Body of pancreas (tissue), 4 donors: ENCODE measurements at places on chromosomes 3 and 15. TPM values are rescaled to one million over a fixed set of nuclear protein-coding genes. Genes with fewer than 3 reads are reported as not detected.

The GOLGA8O gene
- total RNA-seq: not detected

The CFAP161 gene
- total RNA-seq: not detected

DNA sequence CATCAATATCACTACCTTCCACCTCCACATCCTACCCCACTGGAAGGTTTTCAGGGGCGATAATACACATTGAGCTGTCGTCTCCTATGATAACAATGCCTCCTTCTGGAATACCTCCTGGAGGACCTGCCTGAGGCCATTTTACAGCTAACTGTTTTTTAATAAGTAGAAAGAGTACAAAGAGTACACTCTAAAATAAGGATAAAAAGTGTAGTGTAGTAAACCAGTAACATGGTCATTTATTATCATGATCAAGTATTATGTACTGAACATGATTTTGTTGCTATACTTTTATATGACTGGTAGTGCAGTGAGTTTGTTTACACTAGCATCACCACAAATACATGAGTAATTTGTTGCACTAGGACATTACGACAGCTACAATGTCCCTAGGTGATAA is 46.6 kb upstream of the SSR3 start:
- DNase-seq: no peak
- no peaks in the 10 kb centered on the region for H3K36me3 ChIP-seq
- H3K4me1 ChIP-seq: peaks cover 14% of the 10 kb centered on the region
- H3K4me3 ChIP-seq: no peak overlapping the region
- no peak overlapping the region for H3K27ac ChIP-seq

DNA sequence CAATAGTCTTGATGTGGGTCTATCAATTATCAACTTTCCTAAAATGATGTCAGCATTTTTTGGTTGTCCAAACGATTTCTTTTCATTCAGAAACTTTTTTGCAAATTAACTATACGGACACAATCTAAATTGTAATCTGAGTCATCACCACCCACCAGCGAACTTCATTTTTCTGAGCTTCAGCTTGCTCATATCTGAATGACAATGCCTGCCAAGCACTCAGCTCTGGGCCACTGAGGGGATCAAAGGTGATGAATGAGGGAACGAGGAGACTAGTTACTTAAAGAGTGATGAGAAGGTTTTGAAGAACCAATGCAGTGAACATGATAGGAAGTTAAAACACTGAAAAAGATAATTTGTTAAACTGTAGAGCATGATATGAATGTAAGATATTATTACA is 14.9 kb upstream of the TBC1D23 start:
- H3K36me3 ChIP-seq: no peaks in the 10 kb centered on the region
- no peak overlapping the region for H3K27ac ChIP-seq
- no peaks in the 10 kb centered on the region for H3K27me3 ChIP-seq

- DNase-seq: peak; percentile 11
- no peak overlapping the region for H3K4me3 ChIP-seq
- H3K27me3 ChIP-seq: no peaks in the 10 kb centered on the region
These were observed 335.6 kb downstream of the NLGN1 start for GRCh38 chr3:173733029-173733652.
